EH (cell line): ENCODE measurements at places on chromosomes 1 and 21.

DNA sequence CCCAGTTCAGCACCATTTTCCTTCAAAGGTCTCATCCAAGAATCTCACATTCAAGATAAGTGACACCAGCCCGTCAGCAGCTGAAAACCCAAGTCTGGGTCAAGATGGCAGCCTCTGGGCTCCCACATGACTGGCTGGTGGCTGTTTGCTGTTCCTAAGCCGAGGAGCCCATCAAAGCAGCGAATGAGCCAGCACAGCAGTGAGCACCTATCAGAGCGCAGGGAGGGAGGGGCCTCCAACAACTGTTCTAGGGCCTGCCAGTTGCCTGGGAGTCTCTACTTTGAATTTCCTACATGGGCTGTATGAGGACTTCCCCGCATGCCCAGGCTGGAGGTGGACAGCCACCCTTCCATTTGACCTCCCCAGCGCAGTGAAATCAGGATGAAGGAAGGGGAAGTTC lies 102.7 kb downstream of the ADARB1 start:
- no peak for DNase-seq

GRCh38 chr1:220750131-220750515 lies 2.0 kb downstream of the MTARC2 start:
- peak; percentile 8 for DNase-seq

- DNase-seq: peak; percentile 38
Measured at GRCh38 chr1:201358596-201358995, 18.9 kb downstream of the TNNT2 start.

- no peak for DNase-seq
Measured at GRCh38 chr1:180631194-180631765, 542 bp upstream of the XPR1 start.

DNA sequence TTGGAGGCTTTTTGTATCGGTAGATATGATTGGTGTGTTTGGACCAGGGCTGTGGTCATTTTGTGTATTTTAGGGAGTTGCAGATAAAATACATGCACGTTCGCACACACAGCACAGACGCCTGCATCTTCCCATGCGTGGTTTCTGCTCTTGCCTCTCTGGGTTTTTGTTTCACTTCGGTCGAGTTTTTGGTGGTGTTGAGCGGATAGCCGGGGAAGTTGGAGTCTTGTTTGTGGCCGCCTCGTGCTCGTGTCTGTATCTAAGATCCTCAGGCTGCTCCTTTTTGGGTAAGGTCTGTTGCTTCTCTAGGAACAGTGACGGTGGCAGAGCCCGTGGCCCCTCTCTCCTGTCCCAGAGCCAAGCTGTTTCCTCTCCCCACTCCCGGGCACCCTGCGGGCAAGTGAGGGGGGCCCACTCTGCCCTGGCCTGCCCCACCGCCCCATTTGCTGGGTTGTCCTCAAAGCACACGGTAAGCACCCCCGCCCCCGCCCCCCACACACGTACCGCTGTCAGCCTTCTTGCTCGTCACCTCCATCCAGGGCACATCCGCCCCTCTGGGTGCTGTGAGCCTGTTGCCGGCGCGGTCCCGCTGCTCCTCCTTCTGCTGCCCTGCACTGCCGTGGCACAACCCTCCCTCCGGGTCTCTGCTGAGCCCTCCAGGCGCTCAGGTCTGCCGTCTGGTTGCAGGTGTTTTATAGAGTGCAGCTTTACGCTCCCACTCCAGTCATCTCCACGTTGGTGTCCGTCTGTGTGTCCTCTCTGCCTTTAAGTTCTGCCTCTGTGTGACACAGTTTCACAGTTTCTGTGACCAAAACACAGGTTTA lies 51.9 kb downstream of the AGPAT3 start:
- DNase-seq: no peak

- DNase-seq: peak; percentile 31
Measured at GRCh38 chr1:19096036-19096833, 113.8 kb downstream of the UBR4 start.

GRCh38 chr1:85801520-85801919 lies 93.3 kb upstream of the ZNHIT6 start:
- peak; percentile 23 for DNase-seq

DNA sequence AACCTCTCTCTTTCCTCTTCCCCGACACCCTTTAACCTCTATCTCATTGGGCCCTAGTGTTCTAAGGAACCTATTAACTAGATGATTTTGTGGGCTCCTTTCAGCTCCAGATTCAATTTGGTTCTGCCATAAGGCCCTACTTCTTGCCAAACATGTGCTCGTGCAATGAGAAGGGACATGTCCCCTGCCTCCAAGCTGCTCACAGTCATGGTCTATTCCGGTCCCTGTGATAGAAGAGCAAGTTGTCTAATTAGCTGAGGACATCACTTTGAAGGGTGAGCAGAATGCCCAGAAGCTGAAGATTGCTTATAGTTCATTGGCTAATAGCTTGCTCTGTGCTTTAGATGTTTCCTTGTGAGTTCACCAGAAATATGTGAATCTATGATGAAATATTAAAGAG lies 76.2 kb downstream of the ZNF648 start:
- no peak for DNase-seq

DNA sequence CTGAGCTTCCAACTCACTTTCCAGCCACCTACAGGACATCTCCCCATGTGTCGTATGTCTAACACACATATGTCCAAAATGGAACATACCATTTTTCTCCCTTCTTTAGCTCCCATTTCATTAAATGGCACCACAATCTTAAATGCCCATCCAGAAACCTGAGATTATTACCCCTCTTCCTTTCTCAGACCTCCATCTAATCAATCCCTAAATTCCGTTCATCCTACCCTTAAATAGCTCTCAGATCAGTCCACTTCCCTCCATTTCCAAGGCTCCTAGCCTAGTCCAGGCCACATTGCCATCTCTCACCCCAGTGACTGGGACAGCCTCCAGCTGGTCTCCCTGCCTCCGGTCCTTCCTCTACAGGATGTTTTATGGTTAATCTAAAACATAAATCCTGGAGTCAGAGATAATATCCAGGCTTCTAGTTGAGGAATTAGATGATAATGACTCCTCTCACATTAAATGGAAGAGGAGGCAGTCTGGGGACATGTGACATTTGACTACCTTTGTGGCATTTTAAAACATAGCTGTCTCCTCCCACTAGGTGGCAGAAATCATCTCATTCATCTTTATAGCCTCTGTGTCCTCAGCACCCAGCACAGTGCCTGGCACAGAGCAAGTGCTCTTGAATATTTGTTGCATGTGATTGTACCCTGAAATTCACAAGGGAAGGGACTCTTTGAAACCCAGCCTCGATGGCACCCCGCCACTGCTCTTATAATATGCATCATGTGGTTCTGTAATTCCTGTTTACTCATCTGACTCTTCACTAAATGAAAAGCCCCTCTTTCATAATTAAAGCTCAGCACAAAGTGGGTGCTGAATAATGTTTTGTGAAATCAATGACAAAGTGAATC lies 102.3 kb downstream of the TMEM53 start:
- DNase-seq: peak; percentile 25

DNA sequence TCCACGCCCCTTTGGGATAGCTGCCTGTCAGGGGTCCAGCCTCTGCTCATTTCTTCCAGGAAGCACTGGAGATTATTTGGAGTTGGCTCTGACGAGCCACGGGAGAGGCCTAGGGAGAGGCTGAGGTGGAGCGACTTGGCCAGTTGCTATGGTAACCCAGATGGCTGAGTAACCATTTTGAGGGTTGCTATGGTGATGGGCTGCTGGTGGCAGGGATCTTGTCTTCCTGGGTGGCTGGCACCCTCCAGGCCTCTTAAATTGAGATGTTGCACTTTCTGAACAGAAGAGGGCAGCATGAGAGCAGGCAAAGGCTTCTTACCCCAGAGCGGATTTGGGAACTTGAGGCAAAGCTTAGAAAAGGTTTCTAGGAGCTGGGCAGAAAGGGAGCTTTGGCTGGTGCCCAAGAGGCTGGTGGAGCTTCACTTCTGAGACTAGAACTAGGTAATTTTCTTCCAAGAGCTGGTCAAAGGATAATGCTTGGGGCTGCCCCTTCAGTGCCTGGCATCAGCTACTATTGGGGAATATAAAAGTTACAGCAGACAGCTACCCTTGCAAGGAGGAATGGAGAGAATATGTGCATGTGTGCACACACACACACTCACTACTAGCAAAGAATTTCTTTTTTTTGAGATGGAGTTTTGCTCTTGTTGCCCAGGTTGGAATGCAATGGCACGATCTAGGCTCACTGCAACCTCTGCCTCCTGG lies 72.5 kb downstream of the NDUFS5 start:
- peak; percentile 98 for DNase-seq

GRCh38 chr1:10143961-10144485 lies 66.3 kb upstream of the KIF1B start:
- DNase-seq: no peak

GRCh38 chr1:175620376-175620775 lies 123.0 kb downstream of the TNR start:
- DNase-seq: no peak

DNA sequence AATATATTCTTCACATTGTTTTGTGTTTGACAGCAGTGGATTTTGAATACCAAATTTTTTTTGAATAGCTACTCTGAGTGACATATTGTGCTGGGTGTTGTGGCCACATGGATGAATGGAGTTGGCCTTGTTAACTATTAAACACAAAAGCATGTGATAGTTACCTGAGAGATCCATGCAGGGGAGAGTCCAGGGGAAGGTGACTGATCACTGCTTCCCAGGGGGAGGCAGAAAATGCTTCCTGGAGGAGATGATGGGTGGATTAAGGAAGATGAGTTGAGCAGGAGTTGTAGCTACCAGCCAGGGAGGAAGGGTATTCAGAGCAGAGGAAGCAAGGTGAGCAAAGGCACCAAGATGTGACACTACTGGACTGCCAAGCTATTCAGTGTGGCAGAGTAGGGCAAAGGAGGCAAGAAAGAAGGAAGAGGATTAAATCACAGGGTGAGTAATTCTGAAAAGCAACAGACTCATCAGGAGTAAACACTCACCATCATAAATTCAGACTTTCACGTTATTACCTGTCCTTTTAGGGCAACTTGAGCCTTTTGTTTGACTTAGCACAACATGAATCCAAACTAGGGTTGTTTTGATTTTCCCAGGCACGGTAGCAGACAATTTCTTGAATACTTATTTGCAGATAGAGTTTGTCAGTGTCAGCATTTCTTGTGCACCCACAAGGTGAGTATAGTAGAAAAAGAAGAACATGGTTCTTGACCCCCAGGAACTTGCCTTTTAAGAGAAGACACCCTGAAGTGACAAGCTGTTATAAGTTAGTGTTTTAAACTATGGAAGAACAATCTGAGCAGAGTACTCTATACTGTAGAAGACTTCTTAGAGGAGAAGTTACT lies 4.2 kb downstream of the CD46 start:
- DNase-seq: no peak

- DNase-seq: no peak
Measured at GRCh38 chr1:93433407-93433961, 14.4 kb upstream of the FNBP1L start.

GRCh38 chr1:217275655-217276398 lies 355.1 kb downstream of the GPATCH2 start:
- peak; percentile 77 for DNase-seq

DNA sequence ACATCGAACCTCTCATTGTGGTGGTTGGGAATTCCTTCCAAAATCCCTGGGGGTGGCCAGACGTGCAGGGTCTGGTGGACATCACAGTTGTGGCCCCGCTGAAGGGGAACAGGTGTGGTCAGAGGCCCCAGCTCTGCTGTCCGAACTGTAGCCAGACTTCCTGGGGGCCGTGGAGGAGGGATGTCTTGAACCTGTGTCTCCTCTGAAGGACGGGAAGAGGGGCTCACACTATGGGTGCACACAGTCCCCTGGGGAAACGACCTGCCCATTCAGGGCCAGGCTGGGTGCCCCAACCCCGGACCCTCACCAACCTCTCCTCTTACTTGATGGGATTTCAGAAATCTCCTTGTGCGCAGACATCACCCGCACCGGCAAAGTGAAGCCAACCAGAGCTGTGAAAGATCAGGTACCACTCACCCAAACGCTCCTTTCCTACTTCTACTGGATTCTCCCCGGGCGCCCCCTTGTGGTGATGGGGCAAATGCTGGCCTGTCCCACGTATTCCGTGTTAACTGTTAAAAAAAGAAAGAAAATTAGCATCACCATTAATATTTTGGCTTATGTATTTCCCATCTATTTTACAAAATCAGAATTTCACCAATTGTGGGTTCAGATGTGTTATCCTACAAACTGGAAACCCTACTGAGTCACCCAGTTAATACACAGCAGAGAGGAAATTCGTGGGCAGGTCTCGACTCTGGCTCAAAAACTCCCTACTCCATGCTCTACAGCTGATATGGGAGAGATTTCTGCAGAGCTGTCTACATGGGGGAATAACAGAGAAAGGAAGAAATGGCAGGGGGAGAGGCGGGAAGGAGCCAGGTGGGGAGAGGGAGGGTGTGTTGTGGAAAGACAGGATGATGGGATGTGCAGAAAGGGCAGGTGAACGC lies 28.1 kb downstream of the PADI4 start:
- DNase-seq: peak; percentile 69

DNA sequence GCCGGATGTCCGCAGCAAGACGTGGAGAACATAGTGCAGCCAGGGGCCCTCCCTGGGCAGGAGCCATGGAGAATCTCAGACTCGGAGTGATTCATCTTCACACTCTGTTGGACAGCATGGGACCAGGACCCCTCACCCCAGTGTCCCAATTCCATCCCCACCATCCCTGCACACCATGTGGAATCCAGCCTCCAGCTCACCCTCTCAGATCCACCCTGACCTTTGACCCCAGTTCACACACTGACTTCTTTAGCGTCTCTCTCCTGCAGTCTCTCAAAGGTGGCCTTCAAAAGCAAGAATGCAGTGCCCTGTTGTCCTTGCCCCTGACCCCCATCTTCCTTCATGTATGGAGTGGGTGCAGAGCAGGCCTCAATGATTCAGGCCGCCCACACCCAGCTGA lies 2.1 kb upstream of the TNNI1 start:
- DNase-seq: no peak

- DNase-seq: no peak
Measured at GRCh38 chr1:153081736-153082135, 10.3 kb upstream of the SPRR2B start.

GRCh38 chr1:213715182-213715581 lies 272.6 kb upstream of the PROX1 start:
- DNase-seq: no peak

DNA sequence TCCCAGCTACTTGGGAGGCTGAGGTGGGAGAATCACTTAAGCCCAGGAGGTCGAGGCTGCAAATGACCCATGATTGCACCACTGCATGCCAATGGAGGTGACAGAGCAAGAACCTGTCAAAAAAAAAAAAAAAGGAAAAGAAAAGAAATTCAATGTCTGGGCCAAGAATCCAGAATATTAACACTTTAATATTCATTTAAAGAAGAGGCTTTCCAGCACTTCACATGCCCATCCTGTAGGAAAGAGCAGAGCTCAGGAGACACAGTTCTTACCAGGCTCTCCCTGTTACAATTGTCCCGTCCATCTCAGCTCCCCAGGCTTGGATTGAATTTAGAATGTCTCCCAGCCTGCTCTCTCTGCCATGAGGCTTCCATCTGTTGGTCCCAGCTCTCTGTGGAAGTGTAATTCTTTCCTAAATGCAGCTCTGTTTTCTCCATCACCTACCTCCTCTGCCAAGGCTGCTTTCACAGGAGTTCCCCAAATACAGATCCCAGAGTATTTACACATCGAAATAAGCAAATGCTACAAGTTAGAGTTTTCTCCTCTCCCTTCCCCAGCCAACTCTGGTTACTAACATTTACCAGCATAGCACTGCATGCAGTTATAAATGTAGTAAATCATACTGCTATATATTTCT lies 116.6 kb upstream of the CDC42BPA start:
- DNase-seq: no peak
